IMR-90 (cell line): ENCODE measurements at places on chromosomes 16 and 17.
A peak's percentile ranks its signal among the peaks of the same experiment; 100 is the strongest.

DNA sequence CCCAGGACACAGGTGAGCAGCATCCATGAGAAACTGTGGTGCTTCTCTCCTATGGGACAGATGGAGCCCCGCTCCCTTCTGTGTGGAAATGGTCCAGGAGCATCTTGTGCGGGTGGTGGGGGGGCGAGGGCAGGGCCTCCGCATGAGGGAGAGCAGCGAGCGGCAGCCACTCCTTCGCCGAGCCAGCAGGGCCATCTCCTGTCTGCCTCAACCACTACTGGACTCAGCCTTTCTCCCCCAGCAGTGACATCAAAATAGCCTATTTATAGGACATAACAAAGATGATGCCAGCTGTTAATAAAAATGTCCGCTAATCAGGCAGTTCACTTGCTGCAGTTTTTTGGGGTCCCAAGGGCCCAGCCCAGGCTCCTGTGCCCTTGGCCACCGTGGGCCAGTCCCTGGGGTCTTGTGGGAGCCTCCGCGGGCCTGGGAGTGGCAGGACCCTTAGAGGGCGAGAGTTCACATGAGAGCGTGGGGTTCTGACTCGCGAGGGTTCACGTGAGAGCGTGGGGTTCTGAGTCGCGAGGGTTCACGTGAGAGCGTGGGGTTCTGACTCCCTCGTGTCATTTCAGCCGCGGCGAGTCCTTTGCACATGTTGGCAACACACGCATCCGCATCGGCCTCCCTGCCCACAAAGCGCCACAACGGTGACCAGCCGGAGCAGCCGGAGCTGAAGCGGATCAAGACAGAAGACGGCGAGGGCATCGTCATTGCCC is 47.4 kb downstream of the WDR45B start:
- DNase-seq: no peak

GRCh38 chr17:74214484-74215341 is 1.3 kb downstream of the TTYH2 start:
- no peak for DNase-seq

DNA sequence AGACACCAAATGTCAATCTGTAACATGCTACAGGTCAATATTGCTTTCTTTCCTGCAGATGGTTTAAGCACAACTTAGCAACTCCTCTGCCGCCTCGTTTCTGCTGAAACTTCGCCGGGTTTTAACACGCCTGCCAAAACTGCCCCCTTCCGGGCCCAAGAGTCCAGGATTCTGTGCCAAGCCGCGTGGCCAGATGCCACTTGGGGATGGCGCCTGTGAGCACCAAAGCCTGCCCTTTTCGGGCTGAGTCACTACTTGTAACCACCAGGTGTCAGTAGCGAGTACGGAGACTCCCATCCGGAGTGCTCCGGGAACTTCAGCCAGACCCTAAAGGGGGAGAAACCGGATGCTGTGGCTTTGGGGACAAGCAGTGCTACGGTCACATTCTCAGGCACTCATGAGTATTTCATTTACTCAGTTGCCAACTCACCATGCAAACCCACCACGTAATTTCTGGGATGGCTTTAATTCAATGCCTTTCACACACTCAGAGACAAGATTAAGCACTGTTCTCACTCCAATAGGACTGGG is 7.8 kb downstream of the PMP22 start:
- peak; percentile 72 for DNase-seq

GRCh38 chr17:29581583-29582253 is 7.7 kb downstream of the GIT1 start:
- no peak for DNase-seq

GRCh38 chr16:19710191-19710908 is 7.7 kb downstream of the KNOP1 start:
- no peak for DNase-seq

- peak; percentile 58 for DNase-seq
Measured at GRCh38 chr17:50841949-50842354, 6.6 kb downstream of the WFIKKN2 start.

DNA sequence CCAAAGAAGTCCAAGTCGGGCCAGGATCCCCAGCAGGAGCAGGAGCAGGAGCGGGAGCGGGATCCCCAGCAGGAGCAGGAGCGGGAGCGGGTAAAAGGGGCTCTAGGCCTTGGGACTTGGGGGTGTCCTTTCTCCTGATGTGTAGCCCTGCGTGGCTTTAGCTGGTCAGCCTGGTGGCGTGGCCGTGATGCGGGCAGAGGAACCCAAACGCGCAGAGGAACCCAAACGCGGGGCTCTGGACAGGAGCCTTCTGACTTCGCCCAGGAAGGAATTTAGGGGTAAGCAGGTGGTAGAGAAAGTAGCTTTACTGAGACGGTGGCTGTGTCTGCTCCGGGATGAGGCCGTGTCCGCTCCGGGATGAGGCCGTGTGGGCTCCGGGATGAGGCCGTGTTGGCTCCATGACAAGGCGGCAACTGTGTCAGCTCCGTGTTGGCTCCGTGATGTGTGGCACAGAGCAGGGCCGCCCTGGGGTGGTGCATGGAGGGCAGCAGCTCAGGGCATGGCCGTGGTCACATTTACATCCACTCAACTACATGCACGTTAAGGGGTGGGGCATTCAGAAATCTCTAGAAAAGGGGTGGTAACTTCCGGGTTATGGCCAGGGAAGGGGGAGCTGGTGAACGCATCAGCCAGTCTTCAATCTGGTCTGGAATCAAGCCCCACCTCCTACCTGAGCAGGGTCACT is 19.5 kb downstream of the ASPSCR1 start:
- no peak for DNase-seq

- DNase-seq: no peak
Measured at GRCh38 chr16:27920391-27920891, 143.1 kb downstream of the GSG1L start.

DNA sequence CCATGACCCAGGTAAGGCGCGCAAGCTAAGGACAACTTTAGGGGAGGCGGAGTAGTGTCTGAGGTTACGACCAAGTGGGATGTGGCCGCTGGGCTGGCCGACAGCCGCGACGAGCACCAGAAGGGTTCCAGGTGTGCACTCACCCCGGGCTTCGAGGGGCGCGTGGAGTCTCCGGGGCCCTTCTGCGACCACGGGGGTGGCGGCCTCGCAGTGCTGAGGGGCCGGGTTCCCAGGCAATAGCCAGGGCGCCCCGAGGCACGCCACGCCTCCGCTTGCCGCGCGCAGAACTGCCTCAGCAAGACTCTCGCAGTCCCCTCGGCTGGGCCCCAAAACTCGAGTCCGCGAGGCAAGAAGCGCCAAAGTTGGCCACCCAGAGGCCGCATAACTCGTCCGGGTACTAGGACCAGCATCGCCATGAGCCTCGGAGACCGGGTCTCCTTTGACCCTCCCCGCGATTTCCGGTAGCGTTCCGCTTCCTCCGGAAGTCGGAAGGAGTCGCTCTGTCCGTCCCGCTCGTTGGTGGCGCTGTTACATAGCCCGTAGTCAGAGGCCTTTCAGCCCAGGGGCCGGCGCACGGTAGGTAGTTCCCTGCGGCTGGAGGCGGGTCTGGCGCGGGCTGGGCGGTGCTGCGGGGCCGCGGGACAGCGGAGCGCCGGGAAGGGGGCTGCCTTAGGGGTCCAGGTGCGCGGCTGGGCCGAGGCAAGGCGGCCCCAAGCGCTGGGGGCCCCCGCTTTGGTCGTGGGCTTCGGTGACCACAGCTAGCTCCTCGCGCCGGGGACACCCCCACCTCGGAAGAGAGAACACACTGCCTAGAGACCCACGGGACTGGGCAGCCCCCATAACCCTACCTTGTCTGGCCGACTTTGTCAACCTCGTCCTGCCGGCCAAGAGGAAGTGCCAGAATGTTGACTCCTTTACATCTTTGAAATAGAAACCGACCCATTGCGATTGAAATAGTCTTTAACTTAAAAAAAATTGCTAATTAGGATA is at the start of the genes ADPRM and SCO1:
Gene ADPRM (plus strand): TSS at position 503 of the 990 bp plus-strand sequence. CDS start 7,333 bp downstream, outside the sequence.
Gene SCO1 (minus strand): TSS at position 442 of the 990 bp plus-strand sequence. CDS start 26 bp downstream, at position 416.
- peak; percentile 93 for DNase-seq

DNA sequence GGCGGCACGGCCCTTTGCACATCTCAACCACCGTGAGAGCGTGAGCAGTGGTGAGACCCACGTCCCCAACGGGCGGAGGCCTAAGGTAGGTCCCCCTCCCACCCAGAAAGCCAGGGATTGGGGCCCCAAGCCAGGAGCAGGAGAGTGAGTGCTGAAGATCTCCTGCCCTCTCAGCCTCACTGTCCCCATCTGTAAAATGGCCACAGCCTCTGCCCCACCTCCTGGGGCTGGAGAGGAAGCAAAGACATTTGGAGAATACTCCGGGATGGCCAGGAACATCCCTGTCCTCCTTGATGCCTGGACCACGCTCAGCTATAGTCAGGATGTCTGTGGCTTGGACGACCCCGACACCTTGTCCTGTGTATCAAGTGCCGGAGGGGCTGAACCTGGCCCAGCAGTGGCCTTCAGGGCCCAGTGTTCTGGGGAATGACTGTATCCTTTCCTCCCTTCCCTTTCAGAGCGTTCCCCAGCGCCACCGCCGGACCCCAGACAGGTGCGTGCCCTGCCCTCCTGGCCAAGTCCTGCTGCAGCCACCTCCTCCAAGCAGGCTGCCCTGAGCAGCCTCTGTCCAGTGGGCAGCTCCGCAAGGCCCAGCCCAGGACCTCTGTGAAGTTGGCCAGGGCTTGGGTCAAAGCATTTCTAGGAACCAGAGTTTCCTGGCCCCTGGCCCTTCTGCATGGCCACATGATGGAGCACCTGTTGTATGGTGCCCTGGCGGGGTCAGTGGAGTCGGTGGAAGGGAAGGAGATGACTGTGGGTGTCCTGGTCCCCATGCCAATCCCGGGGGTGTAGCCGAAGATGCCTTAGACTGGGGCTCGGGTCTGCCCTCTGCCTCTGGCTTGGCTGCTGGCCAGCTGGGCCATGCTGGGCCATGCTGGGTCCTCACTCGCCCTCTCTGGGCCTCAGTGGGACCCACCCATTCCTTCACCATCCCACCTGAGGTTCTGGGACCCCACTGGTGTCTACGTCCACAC is 38.4 kb downstream of the ADCY7 start:
- DNase-seq: no peak

GRCh38 chr16:76670125-76670857 is 393.1 kb downstream of the CNTNAP4 start:
- no peak for DNase-seq

GRCh38 chr16:28165598-28165997 is 46.2 kb downstream of the XPO6 start:
- DNase-seq: no peak

DNA sequence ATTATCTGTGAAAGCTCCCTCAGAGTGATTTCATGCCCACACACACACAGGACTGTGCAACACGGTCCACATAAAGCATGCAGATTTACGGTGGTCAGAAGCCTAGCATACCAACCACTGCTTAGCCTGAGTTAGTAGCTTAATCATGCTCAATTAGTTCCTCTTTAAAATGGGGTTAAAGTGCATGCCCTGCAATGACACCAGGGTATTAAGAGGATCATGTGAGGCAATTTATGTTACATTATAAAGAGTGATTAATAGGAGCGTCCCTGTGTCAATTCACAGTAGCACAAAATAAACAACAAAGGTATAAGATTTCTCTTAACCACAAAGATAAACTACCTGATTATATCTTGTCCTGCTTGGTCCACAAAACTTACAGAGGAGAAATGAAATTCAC is 39.8 kb downstream of the C17orf67 start:
- DNase-seq: no peak

- DNase-seq: no peak
Measured at GRCh38 chr17:57971572-57971971, 16.4 kb upstream of the CUEDC1 start.

- no peak for DNase-seq
Measured at GRCh38 chr16:25048146-25048618, 33.0 kb upstream of the ARHGAP17 start.

DNA sequence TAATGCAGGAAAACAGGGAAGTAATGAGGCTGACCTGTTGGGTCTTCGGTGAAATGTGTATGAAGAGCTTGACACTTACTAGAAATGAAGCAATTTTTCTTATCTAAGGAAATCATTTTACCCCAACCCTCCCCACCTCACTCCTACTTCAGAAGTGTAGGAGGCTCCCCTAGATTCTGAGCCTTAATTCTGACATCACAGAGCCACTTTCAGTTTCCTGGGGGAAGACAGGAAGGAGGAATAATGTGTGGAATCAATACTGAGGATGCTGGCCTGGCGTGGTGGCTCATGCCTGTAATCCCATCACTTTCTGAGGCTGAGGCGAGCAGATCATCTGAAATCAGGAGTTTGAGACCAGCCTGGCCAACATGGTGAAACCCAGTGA is 20.3 kb downstream of the FBRS start:
- no peak for DNase-seq

DNA sequence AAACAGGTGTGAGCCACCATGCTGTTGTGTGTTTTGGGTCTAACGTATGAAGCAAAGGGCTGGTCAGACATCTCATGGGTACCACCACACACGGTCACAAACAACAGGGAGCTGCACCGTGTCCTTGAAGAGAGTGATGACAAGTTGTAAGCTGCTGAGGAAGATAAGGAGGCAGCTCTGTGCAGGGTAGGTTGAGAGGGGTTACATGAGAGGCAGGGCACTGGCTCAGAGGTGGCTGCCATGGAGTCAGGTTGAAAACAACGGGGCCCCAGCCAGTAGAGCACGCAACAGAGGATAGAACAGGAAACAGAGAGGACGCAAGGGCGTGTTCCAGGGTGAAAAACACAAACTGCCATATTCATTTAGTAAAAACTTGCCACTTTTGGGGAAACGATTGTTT is 52.2 kb downstream of the TRARG1 start:
- no peak for DNase-seq

DNA sequence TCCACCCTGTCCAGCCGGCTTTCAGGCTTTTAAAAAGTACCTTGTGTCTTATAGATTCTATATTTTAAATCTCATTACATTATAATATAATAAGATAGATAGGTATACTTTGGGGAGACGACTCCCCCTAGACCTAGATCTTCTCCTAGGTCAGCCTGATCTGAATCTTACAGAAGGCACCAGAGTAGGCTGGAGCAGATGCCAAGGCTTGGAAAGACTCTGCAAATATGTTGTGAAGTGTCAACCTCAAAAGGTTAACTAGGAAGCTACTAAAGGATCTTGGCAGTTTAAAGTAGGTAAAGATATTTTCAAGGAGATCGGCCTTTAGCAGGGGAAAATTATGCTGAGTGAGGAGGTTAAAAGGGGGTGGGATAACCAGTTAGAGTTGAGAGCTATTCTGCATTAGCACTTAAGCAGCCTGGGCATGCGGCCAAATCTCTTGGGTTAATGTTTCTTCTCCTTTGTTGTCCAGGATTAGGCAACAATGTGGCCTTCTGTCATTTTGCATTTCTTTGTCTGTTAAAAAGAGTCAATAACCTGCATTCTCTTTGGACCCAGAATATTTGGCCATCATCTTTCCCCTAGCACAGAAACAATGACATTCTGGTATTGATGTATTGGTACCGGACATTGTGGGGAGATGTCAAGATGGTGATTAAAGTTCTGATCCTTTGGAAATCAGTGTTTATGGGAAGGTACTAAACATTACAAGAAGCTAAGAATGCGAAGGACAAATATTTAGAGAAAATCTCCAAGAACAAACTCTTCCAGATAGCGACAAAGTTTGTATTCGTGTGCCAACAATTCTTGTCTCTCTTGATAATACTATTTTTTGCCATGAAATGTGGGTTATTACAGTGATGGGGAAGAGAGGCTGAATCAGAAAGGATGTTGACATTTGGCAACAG is 51.2 kb upstream of the DHX40 start:
- peak; percentile 45 for DNase-seq

- peak; percentile 96 for DNase-seq
Measured at GRCh38 chr16:31876951-31877828, 3.6 kb downstream of the ZNF267 start.

GRCh38 chr17:627051-627450 is 87.6 kb downstream of the VPS53 start:
- no peak for DNase-seq
